CD4-positive, alpha-beta T cell (primary cell): ENCODE measurements at places on chromosomes 3 and 15. TPM values are rescaled to one million over a fixed set of nuclear protein-coding genes. Genes with fewer than 3 reads are reported as not detected.

- H3K27me3 ChIP-seq: peaks cover 8% of the 10 kb centered on the region
- H3K4me1 ChIP-seq: peaks cover 23% of the 10 kb centered on the region
- H3K36me3 ChIP-seq: peaks cover 56% of the 10 kb centered on the region
- no peak overlapping the region for H3K4me3 ChIP-seq
Measured at GRCh38 chr3:128072454-128073184, 20.4 kb downstream of the SEC61A1 start.

CD47 gene
- 170 TPM for total RNA-seq

ACTC1 gene
- not detected for total RNA-seq

DNA sequence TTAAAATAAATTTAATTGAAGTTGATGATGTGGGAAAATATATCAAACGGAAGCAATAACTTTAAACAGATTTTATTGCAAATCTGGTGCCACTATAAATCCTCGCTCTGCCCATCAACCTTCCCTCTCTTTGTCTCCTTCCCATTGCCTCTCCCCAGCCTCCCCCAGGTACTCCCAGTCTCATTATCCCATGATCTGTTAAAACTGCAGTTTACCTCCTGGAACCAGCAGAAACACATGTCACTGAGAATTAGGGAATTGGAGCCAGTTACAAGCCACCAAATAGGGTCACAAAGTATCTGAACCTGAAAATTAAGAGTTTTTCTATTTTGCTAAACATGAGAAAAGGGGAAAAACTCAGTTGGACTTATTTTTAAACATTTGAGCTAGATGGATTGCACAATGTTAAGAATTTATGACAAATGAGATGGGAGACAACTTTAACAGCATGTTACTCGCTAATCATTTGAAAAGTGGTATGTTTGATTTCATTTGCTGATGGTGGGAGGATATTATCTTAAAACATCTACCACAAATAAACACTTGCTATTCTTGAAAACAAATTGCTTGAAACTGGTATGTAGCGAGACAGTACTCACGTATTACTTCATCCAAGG is 2.4 kb downstream of the PLCH1 start:
- no peak overlapping the region for H3K27ac ChIP-seq
- H3K27me3 ChIP-seq: peaks cover 33% of the 10 kb centered on the region
- H3K4me1 ChIP-seq: peaks cover 23% of the 10 kb centered on the region
- no peaks in the 10 kb centered on the region for H3K36me3 ChIP-seq
- DNase-seq: no peak
- no peak overlapping the region for H3K4me3 ChIP-seq

GRCh38 chr3:119639494-119640350 is 20.7 kb downstream of the POPDC2 start:
- H3K27ac ChIP-seq: peak overlapping the region; percentile 28
- no peak for DNase-seq
- peaks cover 11% of the 10 kb centered on the region for H3K4me1 ChIP-seq

MYO5C gene
- 0.53 TPM for total RNA-seq

DNA sequence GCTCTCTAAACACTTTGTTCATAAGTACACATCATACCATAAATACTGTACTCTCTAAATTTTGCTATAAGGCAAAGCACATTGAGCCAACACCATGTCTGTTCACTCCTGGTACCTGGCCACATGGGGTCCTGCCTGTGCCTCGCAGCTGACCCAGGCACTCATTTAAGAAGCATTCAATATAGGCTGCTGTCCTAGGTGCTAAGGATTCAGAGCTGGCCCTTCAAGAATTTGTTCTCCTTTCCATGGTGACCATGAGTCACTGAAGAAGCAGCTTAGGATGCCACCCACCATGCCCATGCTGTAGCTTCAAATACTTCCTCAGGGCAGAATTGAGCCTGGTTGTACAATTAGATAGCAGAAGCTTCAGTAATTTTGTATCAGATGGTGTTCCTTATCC is 119.2 kb upstream of the ZBED2 start:
- DNase-seq: no peak
- no peaks in the 10 kb centered on the region for H3K27me3 ChIP-seq
- no peak overlapping the region for H3K27ac ChIP-seq
- no peak overlapping the region for H3K4me3 ChIP-seq
- H3K36me3 ChIP-seq: peaks cover 26% of the 10 kb centered on the region

CCR9 gene
- 7.4 TPM for total RNA-seq

- DNase-seq: no peak
- no peak overlapping the region for H3K27ac ChIP-seq
- no peak overlapping the region for H3K4me3 ChIP-seq
- no peaks in the 10 kb centered on the region for H3K36me3 ChIP-seq
- no peaks in the 10 kb centered on the region for H3K27me3 ChIP-seq
Measured at GRCh38 chr15:39692356-39693327, 90.0 kb downstream of the FSIP1 start.

GPD1L gene
- total RNA-seq: 16.0 TPM

FBXL22 gene
- total RNA-seq: 1.6 TPM

GRCh38 chr3:4759689-4760312 is 219.4 kb upstream of the BHLHE40 start:
- no peaks in the 10 kb centered on the region for H3K4me1 ChIP-seq
- DNase-seq: no peak
- no peak overlapping the region for H3K4me3 ChIP-seq
- H3K27ac ChIP-seq: no peak overlapping the region

DYNLT2B gene
- 4.5 TPM for total RNA-seq

DNA sequence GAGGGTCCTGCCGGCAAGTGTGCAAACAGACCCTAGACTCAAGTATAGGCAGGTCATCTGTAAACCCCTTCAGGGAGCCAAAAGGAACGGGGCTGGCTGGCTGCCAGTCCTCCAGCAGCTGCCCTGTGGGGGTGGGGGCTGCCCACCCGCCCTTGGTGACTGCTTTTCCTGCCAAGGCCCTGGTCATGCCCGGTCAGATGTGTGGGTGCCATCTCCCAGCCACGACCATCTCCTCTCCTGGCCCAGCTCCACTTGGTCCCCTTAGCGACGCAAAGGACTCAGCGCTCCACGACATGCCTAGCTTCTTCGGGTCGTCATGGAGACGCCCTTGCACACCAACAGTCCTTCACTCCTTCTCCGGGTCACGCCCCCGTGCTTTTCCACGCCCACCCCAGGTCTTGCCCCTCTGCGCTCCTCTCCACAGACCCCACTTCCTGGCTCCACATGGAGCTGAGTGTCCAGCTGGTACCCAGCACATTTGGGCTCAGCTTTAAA is 2.4 kb downstream of the MUC4 start:
- no peak overlapping the region for H3K4me3 ChIP-seq
- H3K36me3 ChIP-seq: no peaks in the 10 kb centered on the region
- H3K27me3 ChIP-seq: no peaks in the 10 kb centered on the region
- H3K27ac ChIP-seq: no peak overlapping the region
- H3K4me1 ChIP-seq: peaks cover 20% of the 10 kb centered on the region

- no peaks in the 10 kb centered on the region for H3K27me3 ChIP-seq
- H3K4me1 ChIP-seq: no peaks in the 10 kb centered on the region
- H3K36me3 ChIP-seq: no peaks in the 10 kb centered on the region
Measured at GRCh38 chr3:189530822-189531221, 100.4 kb upstream of the TP63 start.

DNA sequence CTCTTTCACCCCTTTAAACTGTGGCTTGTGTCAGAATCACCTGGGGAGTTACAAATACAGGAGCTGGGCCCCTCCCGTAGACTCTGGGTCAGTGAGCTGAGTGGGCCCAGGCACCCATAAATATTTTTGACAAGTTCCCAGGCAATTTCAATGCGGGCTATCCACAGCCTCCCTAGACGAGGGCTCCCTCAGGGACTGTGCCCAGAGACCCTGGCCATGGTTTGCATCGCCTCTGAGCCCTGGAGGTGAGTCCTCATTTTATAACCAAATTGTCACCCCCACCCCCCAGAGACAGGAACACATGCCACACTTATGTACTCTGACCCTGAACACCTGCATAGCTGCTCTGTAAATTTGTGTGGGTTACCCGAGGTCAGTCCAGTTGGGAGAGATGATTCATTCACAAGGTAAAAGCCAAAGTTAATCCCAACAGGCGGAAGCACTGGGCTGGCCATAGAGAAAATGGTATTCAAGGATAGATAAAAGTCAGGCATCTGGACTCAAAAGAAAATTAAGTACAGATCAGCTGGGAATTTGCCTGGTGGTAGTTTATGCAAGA is 146.5 kb upstream of the SLC6A11 start:
- peaks cover 8% of the 10 kb centered on the region for H3K27me3 ChIP-seq
- H3K4me3 ChIP-seq: no peak overlapping the region

DNA sequence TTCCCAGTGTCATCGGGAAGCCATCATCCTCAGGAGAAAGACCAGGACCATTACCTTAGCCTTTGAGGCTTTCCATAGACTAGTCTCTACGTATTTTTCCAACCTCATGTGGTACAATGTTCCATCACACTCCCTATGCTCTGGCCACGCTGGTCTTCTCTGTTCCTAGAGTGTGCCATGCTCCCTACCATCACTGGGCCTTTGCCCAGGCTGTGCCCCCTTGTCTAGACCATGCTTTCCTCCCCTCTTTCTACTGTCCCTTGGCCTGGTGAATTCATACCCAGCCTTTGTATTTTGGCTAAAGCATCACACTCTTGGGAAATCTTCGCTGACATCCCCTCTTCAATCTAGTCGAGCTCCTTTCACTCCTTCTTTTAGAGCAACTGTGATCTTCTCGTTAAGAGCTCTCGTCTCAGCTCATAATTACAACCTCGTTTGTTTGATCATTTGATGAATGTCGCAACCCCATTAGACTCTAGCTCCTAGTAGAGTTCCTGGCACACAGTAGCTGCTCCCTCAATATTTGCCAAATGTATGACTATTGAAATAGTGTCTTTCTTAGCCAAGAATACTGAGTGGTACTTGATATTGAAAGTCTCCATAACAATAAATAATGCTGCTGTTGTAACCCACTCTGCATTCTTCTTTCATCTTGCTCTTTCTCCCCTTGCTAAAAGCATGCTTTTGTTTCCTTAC is 100.2 kb upstream of the FAM3D start:
- no peaks in the 10 kb centered on the region for H3K27me3 ChIP-seq
- no peak overlapping the region for H3K27ac ChIP-seq
- H3K36me3 ChIP-seq: no peaks in the 10 kb centered on the region
- H3K4me1 ChIP-seq: no peaks in the 10 kb centered on the region

DNA sequence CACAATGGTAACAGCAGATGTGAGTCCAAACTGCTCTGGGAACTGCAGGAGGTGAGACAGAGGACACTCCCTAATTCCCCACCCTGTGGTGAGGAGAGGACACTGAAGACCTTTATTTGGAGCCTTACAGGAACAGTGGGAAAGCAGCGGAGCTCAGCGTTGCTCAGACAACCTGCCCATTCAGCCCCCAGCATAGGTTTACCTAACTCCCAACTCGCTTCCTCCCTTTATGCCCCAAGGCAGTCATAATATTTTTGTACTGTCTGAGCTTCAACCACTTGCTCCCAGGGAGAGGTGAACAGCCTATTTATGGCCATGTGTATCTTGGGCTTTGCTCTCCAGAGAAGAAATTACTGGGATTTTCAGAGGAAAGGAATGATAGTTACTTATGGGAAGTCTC is 34.1 kb downstream of the SHC4 start:
- no peaks in the 10 kb centered on the region for H3K36me3 ChIP-seq
- H3K27ac ChIP-seq: no peak overlapping the region
- DNase-seq: no peak
- H3K27me3 ChIP-seq: no peaks in the 10 kb centered on the region

GRCh38 chr3:172102883-172103310 is 63.5 kb downstream of the FNDC3B start:
- peak overlapping the region; percentile 14 for H3K27ac ChIP-seq
- H3K27me3 ChIP-seq: no peaks in the 10 kb centered on the region
- H3K36me3 ChIP-seq: no peaks in the 10 kb centered on the region
- H3K4me1 ChIP-seq: peaks cover 35% of the 10 kb centered on the region

DNA sequence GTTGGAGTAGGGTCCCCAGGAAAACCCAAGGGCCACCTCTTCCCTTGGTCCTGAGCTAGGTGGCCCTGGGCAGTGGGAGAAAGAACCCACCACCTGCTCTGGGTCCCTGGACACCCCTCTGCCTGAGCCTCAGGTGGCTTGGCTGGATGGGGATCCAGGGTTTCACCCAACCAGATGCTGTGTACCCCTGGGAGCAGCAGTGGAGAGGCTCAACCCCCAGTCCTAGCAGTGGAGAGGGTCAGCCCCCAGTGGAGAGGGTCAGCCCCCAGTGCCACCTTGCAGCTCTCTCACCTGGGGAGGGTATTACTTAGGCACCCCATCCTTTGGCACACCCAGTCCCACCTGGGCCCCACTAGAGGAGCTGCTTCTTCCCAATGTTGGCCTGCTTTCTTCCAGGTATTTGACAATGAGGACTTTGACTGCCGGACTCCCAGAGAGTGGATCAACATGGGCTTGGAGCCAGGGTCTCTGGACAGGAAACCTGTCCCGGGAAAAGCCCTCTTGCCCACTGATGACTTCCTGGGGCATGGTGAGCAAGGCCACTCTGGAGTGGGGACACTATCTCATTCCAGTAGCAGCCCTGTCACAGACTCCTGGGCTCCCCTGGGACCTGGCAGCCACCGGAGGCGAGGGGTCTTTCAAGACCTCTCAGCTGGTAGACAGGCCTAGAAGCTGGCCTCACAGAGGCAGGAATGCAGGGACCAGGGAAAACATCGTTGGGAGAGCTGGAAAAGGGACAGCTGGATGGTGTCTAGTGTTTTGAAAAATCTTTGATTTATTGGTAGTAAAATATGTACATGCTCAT is 11.6 kb downstream of the DNAH1 start:
- no peak overlapping the region for H3K4me3 ChIP-seq
- H3K4me1 ChIP-seq: no peaks in the 10 kb centered on the region
- no peak for DNase-seq
- peaks cover 10% of the 10 kb centered on the region for H3K36me3 ChIP-seq
- no peak overlapping the region for H3K27ac ChIP-seq

DNA sequence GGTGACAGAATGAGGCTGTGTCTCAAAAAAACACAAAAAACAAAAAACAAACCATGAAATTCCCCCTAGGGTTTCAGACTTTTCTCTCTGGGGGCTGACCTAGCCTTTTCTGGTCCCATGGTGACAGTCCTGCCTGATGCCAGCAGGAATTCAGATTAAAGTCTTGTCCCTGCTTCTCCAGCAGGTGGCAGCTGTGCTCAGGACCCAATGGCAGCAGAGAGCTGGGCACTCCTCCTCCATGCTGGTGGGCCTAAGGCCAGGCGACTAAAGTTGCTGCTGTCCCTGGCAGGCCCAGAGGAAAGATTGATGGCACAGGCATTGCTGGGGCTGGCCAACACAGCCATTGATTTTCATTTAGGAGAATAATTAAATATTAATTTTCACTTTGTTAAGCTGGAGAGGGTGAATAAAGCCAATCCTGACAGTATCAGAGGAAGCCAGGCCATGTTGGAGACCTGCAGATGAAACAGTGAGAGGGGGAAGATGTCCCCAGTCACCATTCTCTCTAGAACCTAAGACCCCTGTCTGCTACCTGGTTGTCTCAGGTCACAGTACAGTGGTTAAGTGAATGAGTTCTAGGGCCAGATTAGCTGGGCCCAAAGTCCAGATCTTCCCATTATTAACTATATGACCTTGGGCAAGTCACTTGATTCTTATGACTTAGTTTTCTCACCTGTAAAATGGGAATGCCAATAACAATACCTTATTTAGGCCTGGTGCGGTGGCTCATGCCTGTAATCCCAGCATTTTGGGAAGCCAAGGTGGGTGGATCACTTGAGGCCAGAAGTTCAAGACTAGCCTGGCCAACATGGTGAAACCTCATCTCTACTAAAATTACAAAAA is 7.1 kb downstream of the CELF6 start:
- H3K36me3 ChIP-seq: no peaks in the 10 kb centered on the region
- no peak overlapping the region for H3K4me3 ChIP-seq
- H3K27ac ChIP-seq: no peak overlapping the region

LIPH gene
- total RNA-seq: not detected

RASL12 gene
- total RNA-seq: not detected

MYO5A gene
- total RNA-seq: 25.5 TPM

CFAP92 gene
- total RNA-seq: 0.45 TPM

NR2E3 gene
- not detected for total RNA-seq
